Activated CD4-positive, alpha-beta memory T cell treated with anti-CD3 and anti-CD28 coated beads for 36 hours (primary cell): ENCODE measurements at places on chromosomes 7 and 10. TPM values are rescaled to one million over a fixed set of nuclear protein-coding genes. Genes with fewer than 3 reads are reported as not detected.

Gene CCDC7
- 8.6 TPM for total RNA-seq

Gene ZNF485
- 4.7 TPM for total RNA-seq

Gene MSRB2
- 11.1 TPM for total RNA-seq

Gene PGAM2
- total RNA-seq = 0.26 TPM

Gene TAS2R4
- total RNA-seq = 0.62 TPM
